ENCODE measurements at places on chromosomes 3 and 15. TPM values are rescaled to one million over a fixed set of nuclear protein-coding genes. Genes with fewer than 3 reads are reported as not detected.

SCN5A gene
- 8.5 TPM for polyA plus RNA-seq

ZPLD1 gene
- polyA plus RNA-seq = not detected

SLC22A14 gene
- not detected for polyA plus RNA-seq

DAZL gene
- not detected for polyA plus RNA-seq

CCR5 gene
- not detected for polyA plus RNA-seq

All from cardiac muscle cell (in vitro differentiated cells and primary cell).